Nucleus accumbens (tissue), 56 donors: ENCODE measurements at places on chromosomes 2 and 18.

DNA sequence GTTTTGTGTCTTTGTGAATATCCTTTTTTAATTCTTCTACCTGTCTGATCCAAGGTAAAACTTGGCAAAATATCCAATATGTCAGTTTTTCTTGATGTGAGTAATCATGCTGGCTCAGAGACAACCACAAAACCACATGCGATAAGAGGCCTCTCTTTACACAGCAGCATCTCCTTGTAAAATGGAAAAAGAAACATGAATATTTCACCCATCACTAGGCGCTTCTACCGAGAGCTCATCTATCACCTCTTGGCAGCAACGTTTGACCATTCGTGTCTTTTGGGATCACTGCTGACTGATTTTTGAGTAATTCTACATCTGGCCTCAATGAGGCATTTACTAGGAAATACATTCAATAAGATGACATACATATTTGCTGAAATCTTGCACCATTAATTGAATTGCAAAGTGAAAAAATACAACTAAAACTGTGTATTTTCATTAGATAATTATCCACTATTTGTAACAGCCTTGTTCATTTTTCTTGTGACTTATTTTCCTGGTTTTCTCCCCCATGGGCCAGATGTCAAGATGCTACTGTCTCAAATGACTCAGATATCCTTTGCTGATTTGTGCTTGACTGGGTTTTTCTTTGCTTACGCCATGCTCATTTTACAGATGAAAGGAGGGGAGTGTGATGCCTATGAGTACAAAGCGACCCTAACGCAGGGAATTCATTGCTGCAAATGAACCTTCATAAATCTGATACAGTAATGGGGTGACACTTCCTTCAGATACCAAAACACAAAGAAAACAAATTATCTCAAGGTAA, 467.5 kb downstream of the FBXO15 start:
- DNase-seq: no peak

- no peak for DNase-seq
Observed at GRCh38 chr2:194104687-194105086, 1552.3 kb upstream of the SLC39A10 start.

- no peak for DNase-seq
Observed at GRCh38 chr2:165909466-165909865, 44.1 kb downstream of the TTC21B start.

- no peak for DNase-seq
Observed at GRCh38 chr18:2547477-2548087, 23.7 kb downstream of the METTL4 start.

GRCh38 chr2:99890568-99891427, 251.6 kb downstream of the AFF3 start:
- DNase-seq: no peak

- DNase-seq: no peak
Observed at GRCh38 chr2:238446371-238446770, 19.6 kb downstream of the ASB1 start.

DNA sequence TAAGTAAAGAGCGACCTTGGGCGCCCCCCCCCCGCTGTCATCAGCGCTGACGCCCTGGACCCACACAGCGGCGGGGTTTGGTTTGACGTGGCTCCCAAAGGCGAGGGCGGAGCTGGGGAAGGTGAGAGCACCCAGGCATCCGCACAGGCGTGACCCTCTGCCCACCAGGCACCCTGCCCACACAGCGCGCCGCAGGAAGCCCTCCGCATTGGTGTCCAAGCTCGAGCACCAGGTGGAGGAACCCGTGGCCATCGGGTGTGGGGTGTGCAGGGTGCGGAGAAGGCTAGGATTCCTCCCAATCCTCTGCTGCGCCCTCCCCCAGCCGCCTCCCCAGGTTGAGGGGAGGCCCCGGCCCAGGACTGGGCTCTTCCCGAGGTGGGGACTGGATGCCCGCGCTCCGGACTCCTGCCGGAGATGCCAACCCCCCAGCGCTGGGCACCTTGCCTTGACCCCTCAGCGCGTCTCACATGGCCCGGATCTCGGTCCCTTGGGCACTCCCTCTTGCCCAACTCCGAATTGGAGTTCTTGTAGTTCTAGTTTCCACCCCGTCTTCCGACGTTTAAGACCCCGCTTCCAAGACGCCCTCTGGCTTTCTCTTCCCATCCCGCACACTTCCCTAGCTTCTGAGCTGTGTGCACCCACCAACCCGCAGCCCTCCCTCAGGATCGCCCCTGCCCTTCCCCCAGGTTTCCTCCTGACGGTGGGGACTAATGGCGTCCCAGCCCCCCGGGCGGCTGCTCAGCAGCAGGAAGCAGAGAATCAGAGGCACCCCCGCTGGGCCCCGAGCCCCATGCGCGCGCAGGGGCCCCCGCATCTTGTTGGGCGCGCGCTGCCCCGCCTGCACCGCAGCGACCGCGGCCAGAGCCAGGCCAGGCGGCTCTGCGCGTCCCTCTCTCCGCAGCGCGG, 25.9 kb upstream of the RESP18 start:
- no peak for DNase-seq

GRCh38 chr2:25042321-25043240, 705 bp downstream of the EFR3B start:
- DNase-seq: peak; percentile 57

DNA sequence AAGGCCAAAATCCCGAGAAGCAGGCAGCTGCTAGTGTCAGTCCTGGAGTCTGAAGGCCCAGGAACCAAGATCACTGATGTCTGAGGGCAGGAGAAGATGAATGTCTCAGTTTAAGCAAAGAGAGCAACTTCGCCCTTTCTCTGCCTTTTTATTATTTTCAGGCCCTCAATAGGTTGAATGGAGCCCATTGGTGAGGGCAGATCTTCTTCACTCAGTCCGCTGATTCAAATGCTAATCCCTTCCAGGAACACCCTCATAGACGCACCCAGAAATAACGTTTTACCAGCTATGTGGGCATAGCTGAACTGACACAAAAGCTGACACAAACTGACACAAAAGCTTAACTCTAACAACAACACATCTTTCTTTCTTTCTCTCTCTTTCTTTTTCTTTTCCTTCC, 78.0 kb upstream of the KCNJ3 start:
- DNase-seq: no peak

DNA sequence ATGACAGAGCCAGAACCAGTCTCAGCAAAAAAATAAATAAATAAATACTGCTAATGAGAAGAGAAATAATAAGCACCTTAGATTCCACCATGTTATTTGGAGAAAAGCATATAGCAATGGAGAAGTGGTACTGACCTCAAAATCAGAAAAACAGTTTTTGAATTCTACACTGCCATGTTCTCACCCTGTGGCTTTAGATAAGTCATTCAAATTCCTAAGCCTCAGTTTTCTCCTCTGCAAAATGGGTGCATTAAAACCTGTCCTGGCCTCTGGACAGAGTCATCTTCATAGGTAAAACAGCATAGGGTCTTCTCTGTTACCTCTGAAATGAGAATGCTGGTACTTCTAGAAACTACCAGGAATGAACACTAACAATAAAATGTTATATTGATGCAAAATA, 62.2 kb upstream of the RMP24 start:
- no peak for DNase-seq
